ENCODE measurements at places on chromosomes 1 and 21. TPM values are rescaled to one million over a fixed set of nuclear protein-coding genes. Genes with fewer than 3 reads are reported as not detected.

S1PR1 gene
- total RNA-seq = 15.5 TPM

MEX3A gene
- total RNA-seq = 3.4 TPM

TFF3 gene
- not detected for total RNA-seq

RPE65 gene
- total RNA-seq = not detected

MNDA gene
- total RNA-seq = not detected

OR2L2 gene
- not detected for total RNA-seq

DNA sequence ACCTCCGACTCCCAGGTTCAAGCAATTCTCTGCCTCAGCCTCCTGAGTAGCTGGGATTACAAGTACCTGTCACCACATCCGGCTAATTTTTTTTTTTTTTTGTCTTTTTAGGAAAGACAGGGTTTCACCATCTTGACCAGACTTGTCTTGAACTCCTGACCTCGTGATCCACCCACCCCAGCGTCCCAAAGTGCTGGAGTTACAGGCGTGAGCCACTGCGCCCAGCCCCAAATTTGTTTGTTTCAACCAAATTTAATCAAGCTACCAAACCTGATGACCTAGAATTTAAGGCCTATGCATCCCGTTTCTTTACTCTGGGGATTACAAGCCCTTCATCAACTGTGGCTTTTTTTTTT lies 58.3 kb upstream of the TBX15 start:
- no peak for DNase-seq

DNA sequence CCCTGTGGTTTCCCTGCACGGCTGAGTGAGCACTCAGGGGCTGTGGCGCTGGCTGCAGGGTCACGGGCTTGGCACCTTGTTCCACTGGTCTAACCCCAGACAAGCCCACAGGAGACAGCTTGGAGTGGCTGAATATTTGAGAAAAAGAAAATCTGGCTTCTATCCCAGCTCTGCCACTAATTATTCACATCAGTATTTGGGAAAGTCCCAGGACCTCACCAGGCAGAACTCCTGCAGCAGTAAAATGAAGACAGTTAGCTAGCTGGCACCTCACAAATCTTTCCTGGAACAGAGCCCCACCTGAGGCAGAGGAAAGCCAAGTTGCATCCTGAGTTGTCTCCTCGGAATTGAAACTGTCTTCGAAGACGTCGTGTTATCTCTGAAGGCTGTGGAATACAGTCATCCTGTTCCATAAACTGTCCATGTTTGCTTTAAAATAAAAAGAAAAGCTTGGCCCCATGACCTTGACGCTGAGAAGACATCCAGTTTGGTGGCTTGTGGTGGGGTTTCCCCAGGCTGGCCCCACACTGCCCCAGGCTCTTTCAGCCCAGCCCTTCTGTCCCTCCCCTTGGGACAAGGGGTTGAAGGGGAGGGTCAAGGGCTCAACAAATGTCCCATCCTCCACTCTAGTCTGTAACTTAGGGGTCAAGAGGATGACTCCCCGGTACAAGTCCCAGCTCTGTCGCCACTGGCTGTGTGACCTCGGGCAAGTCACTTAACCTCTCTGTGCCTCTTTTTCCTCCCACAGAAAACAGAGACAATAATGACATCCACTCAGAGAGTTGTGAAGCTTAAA lies 93.8 kb upstream of the TMPRSS2 start:
- DNase-seq = no peak

DNA sequence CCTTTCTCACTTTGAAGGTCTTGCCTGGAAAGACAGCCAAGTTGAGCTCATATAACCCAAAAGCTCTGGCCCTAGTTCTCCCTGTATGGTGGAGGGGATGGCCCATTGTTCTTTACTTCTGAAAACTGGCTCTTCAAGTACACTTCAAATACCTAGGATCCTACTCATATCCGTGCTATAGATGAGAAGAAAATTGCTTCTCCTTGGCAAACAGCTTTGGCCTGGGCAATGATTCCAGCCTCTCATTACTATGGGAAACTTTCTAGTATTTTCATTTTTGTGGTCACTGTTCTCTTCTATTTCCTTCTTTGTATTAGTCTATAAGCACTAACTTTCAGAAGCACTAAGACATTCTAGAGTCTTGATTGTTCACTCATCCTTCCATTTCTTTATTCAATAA lies 53.7 kb downstream of the ZNF697 start:
- peak; percentile 62 for DNase-seq

DNA sequence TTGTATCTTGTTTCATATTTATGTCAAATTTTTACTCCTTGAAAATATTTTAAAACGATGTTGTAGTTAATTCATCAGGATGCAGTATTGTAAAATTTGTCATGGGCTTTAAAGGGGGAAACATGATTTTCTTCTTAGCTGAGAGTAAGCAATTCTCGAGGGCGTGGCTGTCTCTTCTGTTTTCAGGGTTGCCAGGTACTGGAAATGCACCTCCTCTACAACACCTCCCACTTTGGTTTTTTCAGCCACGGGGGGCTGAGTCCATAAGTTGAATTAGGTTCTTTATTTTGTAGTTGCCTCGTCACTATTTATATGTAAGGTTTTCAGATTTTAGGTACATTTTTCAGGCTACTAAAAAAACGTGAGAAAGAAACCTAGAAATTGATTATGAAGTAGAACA lies 64.0 kb downstream of the PRDM2 start:
- DNase-seq = no peak

GRCh38 chr1:5815716-5816115 lies 176.5 kb downstream of the NPHP4 start:
- no peak for DNase-seq

GRCh38 chr21:44043613-44044012 lies 31.5 kb downstream of the TRAPPC10 start:
- no peak for DNase-seq

GRCh38 chr21:43995521-43996105 lies 16.5 kb upstream of the TRAPPC10 start:
- DNase-seq = no peak

DNA sequence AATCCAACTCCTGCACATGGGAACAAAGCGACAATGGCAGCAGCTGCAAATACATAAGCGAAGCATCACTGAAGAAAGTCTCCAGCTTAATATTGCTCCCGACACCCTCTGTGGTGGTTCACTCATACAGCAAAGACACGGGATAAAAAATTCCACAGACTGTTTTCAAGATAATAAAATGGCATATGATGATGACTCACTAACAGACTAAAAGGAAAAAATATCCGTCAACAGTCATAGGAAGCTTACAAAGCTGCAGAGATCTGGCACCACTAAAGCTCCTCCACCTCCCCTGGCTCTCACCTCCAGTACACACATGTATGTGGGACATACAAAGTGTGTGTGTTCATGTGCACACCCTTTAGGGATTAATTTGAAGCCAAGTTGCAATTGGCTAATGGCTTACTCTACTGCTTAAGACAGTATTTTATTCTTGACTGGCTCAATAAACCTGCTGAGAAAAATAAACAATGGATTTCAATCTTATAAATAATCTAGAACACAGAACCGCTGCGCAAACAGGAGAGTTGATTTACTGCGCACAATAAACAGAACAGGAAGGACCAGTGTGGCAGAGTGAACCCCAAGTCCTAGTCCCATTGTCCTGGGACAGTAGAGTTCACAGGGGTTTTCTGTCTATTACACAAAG lies 94.4 kb downstream of the SLC45A1 start:
- peak; percentile 86 for DNase-seq

- DNase-seq = no peak
These were observed 1105.0 kb downstream of the PLA2G4A start for GRCh38 chr1:187933562-187934419.

Measured in HT1080 (cell line).